ENCODE measurements at places on chromosomes 1 and 21.

DNA sequence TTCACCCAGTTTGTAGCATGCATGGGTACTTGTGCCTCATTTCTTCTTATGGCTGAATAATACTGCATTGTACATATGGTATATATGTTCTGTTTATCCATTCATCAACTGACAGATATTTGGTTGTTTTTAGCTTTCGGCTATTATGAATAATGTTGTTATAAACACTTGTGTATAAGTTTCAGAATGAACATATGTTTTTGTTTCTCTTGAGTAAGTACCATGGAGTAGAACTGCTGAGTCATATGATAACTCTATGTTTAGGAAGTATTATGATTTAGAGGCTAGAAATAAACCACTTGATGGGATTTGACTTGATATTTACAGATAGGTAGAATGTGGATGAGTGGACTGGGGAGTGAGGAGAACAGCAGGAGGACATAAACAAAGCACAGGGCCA, 48.6 kb downstream of the WNT2B start:
- DNase-seq: no peak

DNA sequence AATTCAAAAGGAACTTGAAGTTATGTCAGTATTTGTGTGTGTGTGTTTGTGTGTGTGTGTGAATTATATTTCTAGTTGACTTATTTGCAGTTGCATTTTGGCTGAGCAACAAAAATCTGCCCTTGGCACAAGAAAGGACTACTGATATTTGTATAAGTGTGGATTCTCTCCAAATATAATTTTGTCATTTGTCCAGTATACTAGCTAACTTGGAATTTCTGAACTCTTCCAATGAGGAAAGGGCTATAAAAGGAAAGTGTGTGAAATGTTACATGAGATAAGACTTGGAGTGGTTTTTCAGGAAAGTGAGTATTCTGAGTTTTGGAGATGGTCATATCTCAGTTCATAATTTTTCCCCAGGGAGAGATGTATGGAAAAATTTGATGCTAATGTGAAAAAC, 1384.1 kb upstream of the B3GALT2 start:
- no peak for DNase-seq

DNA sequence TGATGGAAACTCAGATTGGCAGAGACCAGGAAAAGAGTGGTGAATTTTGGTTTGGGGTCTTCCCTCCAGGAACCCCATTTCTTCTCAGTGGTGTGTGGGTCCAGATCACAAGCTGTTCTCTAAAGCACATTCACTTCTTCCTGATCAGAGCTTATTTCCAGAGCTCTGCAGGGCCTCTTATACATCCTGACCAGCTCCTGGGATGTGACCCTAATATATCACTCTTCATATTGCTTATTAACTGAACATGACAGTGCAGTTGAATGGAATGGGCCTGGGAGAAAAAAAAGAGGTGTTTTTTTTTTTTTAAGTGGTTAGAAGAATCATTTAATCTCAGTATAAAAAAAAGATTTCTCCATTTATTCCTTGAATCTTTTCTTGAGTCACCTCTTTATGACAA, 29.6 kb upstream of the DNM3 start:
- no peak for DNase-seq

- no peak for DNase-seq
These were observed 15.0 kb upstream of the H3-3A start for GRCh38 chr1:226047495-226047894.

DNA sequence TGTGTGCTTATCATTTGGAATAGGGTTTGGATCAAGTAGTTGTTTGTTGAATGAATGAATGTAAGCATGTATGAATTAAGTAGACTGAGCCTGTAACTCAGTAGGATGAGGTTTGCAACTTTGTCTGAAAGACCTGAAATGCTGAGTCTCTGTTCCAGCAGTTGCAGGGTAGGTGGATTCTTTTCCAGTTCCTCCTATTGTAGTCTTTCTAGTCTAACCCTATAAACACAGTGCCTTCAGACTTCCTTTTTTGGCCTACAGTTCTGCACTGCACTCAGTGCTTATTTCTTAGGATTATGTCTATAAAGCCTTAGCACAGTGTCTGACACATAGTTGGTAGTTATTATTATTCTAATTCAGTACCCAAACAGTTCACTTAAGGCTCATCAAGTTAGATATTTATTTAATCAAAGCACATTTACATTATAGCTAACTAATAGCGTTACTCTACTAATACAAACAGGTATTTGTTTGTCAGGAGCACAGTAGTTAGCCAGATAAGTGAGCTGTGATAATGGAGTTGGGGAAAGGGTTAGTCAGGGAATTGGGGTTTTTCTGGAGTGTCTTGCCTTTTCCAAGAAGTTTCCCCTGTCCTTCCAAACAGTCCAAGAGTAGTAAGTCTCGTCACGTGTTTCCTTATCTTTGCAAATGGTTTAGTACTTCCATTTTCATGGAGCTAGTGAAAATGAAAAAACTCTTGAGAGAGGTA, 45.0 kb downstream of the ABCD3 start:
- no peak for DNase-seq

- DNase-seq: no peak
These were observed 13.1 kb downstream of the SLC26A9 start for GRCh38 chr1:205930195-205930577.

- peak; percentile 88 for DNase-seq
These were observed 12.4 kb downstream of the SAMSN1 start for GRCh38 chr21:14533499-14534428.

DNA sequence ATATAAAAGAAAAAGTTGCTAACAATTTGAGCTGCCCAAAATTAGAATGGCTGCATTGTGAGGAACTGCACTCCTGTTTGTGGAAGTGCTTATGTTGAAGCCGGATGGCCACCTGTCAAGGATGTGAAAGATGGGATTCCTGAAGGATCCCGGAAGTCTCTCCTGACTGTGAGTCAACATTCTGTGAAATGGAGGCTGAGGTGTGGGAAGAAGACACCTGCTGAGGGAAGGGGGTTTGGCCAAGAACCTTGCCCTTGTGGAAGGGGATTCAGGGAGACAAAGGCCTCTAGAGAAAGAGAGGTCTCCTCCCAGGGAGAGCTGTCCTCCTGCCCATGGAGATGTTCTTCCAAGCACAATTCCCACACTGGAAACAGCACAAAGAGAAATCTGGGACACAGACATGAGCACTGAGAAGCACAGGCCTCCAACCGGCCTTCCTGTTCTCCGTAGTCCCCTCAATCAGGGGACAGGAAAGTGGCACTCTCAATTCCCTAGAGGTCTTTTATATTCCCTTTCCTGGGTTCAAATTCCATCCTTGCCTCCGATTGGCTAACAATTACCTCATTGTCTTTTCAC, 70.5 kb downstream of the CD2 start:
- no peak for DNase-seq

DNA sequence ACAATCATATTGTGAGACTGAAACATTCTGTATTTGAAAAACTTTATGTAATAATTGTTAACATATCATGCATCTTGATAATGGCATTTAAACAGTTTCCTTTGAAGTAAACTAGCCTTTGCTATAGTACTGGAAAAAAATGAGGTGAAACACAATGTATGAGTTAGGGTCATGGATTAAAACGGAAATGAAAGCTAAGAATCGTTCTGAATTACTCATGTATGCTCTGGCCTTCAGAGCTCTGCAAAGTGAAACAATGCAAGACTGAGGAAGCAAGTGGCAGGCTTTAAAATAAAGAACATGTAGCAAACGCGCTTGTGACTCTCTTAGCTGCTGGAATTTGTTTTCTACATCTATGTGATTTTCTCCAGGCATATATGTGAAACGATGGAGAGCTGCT, 317.1 kb downstream of the DPYD start:
- DNase-seq: no peak

GRCh38 chr1:165898837-165899236, 71.4 kb downstream of the UCK2 start:
- DNase-seq: no peak

- no peak for DNase-seq
These were observed 127.2 kb downstream of the LACTBL1 start for GRCh38 chr1:22845398-22845935.

DNA sequence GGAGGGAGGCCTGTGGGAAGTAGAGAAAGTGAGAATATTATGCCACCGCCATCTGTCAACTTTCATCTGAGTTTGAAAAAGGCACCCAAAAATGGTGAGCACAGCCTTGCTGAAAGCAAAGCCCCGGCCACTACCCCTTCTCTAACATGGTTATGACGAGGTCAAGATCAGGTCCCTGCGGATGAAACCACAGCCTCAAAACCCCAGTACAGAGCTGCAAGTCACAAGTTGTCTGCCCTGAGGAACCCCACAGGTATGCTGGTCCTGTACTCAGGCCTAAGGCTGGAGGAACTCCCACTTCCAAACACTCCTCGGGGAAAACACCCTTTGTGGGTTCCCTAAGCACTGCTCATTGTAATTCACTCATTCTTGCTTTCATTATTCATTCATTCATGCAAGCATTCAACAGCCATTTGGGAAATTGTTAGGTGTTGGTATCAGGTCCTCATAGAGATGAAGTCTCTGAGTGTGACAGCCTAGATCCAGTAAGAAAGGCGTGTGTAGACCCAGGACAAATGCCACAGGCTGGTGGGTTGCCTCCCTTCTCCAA, 216.6 kb upstream of the EDN2 start:
- no peak for DNase-seq

DNA sequence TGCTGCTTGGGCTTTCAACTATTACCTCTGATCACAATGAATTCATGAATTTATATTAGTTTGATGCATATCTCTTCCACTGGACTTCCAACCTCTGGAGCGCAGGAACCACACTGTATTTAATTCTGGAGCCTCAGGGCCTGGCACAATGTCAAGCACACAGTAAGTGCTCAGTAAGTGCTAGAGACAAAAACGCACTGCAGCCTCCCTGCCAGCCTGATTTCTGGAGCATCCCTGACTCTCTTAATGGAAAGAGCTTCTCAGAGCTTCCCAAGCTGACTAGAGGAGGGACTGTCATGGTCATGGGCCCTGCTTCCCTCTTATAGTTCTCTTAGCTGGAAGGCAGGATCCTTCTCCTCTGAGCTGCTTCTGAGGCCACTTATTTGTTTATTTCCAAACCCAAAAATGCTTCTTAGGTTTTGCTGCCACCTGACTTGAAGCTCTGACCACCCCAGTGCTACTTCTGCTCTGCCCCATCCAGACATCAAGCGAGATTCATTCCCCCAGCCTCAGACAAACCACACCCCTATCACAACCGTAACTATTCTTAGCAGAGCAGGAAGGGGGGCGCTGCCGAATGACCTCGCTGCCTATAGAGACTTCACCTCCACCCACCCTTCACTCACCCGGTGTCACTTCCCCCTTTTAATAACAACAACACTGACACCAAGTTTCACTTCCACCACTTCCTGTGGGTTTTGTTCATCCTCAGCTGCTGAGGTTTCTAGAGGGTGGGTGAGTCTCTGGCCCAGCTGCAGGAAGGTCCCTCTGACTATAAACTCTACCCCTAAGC, 33.6 kb downstream of the NUAK2 start:
- DNase-seq: peak; percentile 88

DNA sequence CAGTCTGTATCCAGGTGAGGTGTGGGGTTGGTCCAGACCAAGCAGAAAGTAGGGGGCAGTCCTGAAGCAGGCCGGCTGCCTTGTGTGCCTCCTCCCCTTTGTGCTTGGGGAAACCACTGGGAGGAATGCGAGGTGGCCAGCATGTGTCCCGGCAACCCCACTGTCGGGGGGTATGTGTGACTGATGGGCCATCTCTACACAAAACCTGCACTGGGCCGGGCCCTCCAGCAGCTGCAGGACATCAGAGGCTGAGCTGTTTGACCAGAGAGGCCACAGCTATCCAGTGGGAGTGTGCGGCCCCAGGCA, 33.3 kb downstream of the TMEM51 start:
- no peak for DNase-seq

DNA sequence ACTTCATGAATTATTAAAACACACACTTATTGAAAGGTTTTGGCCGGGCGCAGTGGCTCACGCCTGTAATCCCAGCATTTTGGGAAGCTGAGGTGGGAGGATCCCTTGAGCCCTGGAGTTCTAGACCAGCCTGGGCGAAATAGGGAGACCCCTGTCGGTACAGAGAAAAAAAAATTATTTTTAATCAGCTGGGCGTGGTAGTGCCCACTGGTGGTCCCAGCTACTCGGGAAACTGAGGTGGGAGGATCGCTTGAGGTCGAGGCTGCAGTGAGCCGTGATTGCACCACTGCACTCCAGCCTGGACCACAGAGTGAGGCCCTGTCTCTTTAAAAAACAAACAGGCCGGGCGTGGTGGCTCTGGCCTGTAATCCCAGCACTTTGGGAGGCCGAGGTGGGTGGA, 1.7 kb downstream of the GABPB2 start:
- DNase-seq: no peak

DNA sequence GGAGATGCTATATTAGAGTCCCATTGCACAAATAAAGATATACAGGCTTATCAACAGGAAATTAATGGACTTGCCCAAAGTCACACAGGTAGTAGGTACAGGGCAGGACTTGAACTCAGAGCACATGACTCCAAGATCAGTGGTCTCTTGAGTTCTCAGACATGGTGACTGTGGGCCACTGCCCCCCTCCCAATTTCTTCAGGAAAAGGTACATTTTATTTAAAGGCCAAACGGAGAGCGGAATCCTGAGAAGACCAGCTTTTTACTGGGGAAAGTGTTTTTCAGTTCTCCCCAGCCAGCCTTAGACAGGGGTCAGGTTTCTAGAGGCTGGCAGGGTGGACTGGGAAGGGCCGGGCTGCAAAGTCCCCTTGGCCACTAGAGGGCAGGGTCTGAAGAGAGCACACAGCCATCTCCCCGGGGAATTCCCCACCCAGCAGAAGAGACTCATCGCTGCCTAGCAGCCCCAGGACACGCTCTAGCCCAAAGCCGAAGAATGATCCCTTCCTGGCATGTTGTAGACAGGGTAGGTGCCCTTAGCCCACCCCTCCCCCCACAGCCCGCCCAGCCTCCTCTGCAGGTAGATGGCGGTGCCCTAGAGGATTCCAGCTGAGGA, 29.7 kb downstream of the ACP6 start:
- DNase-seq: peak; percentile 81

DNA sequence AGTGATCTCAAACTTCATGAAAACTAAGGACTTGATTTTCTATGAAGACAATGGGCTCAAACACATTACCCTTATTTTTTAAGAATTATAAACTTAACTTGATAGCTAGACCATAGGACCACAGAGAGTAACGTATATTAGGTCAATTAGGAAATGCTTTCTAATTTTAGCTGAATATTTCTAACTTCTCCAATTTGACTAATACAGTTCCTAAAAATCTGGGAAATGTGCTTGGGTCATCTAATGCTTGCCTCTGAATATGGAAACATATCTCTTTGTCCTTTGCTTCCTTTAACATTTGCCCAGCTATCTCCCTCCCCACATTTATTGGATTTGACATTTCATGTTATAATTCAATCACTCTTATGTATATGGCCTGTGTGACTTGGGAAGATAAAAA, 141.4 kb downstream of the LHX8 start:
- DNase-seq: no peak

DNA sequence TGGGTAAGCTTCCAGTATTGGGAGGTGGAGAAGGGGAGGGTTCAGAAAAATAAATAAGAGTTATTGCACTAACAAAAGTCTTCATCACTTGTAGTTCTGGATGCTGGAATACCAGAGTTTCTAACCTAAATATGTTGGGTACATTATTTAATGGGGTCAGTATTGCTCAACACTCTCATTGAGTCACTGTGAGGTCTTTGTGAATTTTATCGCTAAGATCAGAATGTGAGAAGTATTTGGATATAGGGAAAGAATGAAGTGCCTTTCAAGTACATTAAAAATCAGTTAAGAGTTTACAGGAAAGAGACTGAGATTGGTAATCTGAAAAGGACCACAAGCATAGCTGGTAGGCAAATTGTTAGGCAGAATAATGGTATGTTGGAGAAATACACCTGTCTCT, 8.8 kb downstream of the SNRPE start:
- DNase-seq: no peak

Data from CD4-positive, alpha-beta T cell treated with Interleukin-15 for 4 hours (primary cell).